ENCODE measurements at places on chromosomes 12 and 14.

- DNase-seq, result peak; percentile 50
Observed at GRCh38 chr14:57831981-57832380, 33.9 kb downstream of the SLC35F4 start.

DNA sequence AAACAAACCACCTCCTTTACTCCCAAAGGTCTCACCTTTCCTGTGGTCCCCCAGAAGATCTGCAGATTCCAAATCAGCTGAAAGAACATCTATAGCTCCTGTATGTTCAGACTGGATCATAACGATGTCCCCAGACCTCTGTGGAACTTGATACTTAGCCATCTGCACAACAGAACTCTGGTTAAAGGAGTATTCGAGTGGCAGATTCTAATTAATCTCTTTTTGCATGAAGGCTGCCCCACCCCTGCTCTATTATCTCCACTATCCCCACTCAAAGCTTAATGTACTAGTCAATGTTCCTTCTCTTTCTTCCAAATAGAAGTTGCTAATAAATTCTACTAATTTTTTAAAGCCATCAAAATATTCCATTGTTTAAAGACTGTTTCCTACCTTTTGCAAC, 22.8 kb downstream of the GSTZ1 start:
- DNase-seq, result no peak

GRCh38 chr12:75571204-75571603, 59.8 kb upstream of the KRR1 start:
- DNase-seq, result no peak

GRCh38 chr12:64400041-64400440, 4.2 kb upstream of the XPOT start:
- no peak for DNase-seq

- peak; percentile 47 for DNase-seq
Observed at GRCh38 chr14:87745507-87746118, 247.4 kb downstream of the GALC start.

DNA sequence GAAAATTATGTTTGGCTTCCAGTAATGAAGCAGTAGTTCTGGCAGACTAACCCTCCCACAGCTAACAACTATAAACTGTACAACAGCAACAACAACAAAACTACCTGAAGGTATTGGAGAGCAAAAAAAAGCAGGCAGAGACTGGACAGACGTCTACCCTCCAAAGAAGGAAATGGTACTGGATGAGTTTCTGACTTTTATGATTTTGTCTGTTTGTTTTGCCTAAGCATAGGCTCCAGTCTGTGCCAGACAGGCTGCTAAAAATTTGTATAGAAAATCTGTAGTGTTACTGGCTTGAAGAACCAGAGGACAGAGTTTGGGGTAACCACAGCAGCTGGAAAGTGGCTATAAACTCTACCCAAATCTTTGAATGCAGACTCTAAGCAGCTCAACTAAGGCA, 131.3 kb downstream of the SLC25A47 start:
- DNase-seq, result no peak

DNA sequence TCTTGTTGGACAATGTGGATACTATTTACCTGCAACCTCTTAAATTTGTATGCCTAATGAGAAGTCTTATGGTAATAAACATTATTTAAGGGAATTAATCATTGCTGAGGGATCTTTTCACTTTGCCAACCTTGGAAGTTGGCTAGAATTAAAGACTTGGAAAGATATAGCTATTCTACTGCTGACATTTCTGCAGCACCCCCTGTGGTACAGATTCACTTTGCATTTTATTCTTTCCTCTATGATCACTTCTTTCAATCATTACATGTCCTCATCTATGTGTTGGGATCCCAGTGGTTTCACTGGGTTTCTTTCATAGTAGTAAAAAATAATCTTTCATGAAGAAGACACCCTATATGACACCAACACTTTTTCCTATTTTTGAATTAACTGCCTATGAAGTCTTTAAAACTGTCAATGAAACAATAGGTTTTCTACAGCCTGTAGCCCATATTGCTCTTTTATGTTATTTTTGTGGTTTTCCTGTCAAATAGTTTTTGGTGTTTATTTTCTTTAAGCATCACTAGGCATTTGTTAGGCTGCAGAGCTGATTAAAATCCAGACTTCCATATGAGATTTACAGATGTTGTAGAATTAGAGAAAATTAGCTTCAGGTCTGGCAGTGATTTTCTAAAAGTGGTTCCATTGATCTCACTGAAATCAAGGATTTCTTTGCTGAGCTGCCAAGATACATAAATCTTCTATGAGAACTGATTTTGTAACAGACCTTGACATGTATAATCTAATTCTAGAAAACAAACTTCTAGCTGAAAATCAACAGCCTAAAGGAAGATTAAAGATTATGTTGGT, 256.1 kb downstream of the NAV3 start:
- no peak for DNase-seq

GRCh38 chr14:94051115-94051514, 25.0 kb downstream of the OTUB2 start:
- peak; percentile 12 for DNase-seq

DNA sequence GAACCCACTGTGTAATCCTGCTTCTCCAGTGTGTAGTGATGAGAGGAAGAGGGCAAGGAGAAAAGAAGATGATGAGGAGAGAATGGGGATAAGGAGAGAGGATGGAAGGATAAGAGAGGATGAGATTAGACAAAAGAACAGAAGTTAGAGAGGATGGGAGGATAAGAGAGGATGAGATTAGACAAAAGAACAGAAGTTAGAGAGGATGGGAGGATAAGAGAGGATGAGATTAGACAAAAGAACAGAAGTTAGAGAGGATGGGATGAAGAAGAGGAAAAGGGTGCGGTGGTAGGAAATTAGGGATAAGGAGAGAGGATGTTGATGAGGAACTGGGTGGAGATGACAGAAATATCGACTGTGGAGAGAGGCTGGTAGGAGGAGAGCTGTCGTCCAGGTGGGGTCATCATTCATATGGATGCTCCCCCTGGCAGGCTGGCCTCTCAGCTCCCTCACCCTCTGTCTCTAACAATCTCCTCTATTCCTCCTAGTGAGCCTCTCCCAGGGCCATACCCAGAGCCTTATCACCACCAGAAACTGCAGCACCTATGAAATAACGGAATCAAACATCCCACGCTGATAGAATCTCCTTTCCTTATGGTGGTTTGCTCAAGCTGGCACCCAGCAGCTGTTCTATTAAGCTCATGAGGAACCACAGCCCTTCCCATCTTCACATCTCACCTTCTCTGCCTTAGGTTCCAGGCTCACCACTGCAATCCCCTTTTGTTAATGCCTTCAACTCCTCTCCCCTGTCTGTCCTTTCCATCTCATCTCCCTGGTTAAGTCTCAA, 6.0 kb upstream of the CIROP start:
- DNase-seq, result no peak

DNA sequence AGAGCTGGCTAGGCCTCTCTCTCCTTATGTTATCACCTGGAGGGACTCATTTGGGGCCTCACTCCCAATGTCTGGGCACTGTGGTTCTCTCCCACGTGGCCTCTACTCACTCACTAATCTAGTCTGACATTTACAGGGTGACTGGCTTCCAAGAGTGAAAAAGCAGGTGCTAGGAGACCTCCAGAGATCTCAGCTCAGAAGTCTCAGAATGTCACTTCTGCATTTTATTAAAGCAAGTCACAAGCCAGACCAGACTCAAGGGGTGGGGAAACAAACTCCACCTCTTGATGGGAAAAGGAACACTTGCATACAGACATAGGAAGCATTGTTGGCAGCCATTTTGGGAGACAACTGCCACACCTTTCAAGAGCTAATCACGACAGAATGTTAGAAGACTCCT, 175.9 kb downstream of the MON2 start:
- no peak for DNase-seq

GRCh38 chr14:54638135-54638446, 71.2 kb downstream of the SAMD4A start:
- no peak for DNase-seq

GRCh38 chr14:105446971-105447370, 27.3 kb downstream of the MTA1 start:
- DNase-seq, result no peak

- DNase-seq, result no peak
Observed at GRCh38 chr14:66445936-66446335, 40.2 kb upstream of the CCDC196 start.

- DNase-seq, result no peak
Observed at GRCh38 chr12:57129889-57130288, 1.6 kb downstream of the LRP1 start.

- no peak for DNase-seq
Observed at GRCh38 chr14:33901426-33902155, 49.3 kb downstream of the EGLN3 start.

- DNase-seq, result no peak
Observed at GRCh38 chr14:35287431-35288013, 4.7 kb upstream of the PSMA6 start.

GRCh38 chr12:119786539-119786938, 90.6 kb downstream of the CIT start:
- DNase-seq, result no peak

GRCh38 chr14:103157969-103158368, 34.7 kb downstream of the TNFAIP2 start:
- DNase-seq, result no peak

GRCh38 chr12:27969624-27970400, 2.7 kb downstream of the PTHLH start:
- peak; percentile 57 for DNase-seq

- DNase-seq, result peak; percentile 33
Observed at GRCh38 chr12:93784339-93785086, 107.3 kb downstream of the CRADD start.

Data from kidney glomerular epithelial cell (primary cell).